ENCODE measurements at places on chromosomes 4 and X.
A peak's percentile ranks its signal among the peaks of the same experiment; 100 is the strongest.

DNA sequence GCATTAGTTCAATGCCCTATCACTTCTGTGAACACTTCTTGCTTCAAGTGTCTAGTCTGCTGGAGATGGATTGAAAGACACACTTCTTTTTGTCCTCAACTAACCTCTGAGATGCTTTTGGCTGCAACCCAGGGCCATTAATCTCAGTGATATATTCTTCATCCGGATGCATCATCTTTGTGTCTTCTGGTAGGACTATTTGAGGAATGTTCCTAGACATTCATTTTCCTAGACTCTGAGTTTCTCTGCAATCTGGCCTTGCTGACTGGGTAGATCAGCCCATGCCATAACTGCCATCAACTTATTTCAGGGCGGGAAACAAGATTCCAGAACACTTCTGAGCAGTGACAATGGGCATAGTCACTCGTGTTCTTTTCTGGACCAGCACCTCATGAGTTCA lies 329.4 kb downstream of the PDGFC start:
- DNase-seq: no peak

GRCh38 chr4:178599521-178599920 lies 1157.3 kb upstream of the AGA start:
- peak; percentile 30 for DNase-seq

DNA sequence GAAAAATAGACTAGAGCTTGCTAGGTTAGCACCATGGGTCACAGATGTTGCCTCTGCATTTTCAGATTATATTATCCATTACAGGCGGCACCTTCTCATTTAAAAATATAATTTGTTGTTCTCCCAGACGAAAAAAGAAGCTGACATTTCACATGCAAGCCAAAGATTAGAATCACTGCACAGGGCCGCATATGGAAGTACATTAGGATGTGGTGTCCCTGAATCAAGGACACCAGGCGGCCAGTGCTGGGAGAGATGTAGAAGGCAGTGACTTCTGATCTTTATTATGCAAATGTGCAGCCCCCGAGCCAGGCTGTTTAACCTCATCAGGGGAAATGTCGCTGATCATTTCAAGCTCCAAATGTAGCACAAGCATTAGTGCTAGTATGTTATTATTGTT lies 22.8 kb downstream of the REELD1 start:
- DNase-seq: no peak

- no peak for DNase-seq
Observed at GRCh38 chr4:189147005-189147929, 793.4 kb upstream of the FRG1 start.

- no peak for DNase-seq
Observed at GRCh38 chr4:138915756-138916155, 99.8 kb upstream of the NOCT start.

GRCh38 chrX:108177351-108178142 lies 86.0 kb downstream of the ATG4A start:
- DNase-seq: no peak

DNA sequence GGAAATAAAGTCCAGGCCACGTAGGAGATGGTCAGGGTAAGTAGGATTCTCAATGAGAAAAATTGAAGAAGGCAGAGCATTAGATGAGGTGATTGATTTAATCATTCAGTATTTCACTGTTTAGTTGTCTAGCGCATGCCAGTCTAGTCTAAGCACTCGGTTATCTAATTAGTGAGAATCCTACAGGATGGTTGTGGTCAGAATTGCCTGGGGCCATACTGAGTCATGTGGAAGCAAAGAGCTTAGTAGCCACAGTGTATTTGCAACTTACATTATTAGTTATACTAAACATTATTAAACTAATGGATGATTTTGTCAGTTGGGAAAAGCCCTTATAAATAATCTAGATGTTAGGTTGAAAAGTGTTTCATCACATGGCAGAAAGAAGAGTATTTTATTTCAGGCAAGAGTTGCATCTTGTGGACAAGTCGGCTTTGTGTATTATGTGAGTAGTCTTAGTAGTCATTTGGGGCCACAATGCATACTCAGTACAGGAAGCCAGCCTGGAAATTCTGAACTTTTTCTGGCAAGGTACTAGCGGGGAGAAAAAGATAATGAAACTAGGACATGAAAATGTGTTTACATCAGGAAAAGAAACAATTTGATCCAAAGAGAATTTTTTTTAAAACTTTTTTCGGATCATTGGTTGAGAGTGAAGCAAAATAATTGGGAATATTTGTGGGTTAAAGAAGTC lies 31.9 kb downstream of the CPEB2 start:
- peak; percentile 92 for DNase-seq

GRCh38 chr4:185127021-185127925 lies 15.8 kb upstream of the SLC25A4 start:
- no peak for DNase-seq

DNA sequence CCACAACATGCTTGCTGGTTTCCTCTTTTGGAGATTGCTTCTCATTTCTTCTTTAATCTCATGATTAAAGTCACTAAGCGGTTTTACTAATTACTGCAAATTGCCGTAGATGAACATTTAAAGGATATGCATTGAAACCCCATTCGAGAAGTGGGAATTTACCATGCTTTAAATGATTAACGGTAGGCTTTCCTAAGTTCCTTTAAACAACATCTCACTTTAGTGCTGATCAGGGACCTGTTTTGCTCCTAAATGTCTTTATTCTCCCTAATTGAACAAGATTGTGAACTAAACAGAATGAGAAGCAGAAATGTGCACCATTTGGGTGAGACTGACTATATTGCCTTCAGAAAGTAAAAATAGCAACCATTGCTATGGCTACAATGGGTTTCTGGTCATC lies 430.3 kb downstream of the GALNTL6 start:
- DNase-seq: no peak

- DNase-seq: peak; percentile 50
Observed at GRCh38 chr4:41796545-41797210, 48.2 kb upstream of the PHOX2B start.

GRCh38 chrX:139211568-139212182 lies 318.9 kb upstream of the F9 start:
- DNase-seq: no peak

DNA sequence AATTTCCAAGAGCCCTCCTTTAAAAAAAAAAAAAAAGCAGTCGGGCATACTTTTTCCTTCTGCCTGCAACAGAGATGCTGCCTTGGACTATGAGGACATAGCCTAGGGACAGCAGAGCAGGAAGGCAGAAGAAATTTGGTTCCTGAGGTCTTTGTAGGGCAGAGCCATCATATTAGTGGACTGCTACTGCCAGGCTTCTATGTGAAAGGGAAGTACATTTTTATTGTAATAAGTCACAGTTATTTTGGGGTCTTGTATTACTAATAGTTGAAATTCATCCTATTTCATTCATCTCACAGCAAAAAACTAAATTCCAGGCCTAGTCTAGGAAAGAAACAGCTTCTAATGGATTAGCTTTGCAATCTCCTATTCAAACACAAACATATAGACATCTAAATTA lies 211.2 kb downstream of the NSUN7 start:
- DNase-seq: no peak

GRCh38 chr4:133186845-133187244 lies 37.8 kb downstream of the PCDH10 start:
- no peak for DNase-seq

DNA sequence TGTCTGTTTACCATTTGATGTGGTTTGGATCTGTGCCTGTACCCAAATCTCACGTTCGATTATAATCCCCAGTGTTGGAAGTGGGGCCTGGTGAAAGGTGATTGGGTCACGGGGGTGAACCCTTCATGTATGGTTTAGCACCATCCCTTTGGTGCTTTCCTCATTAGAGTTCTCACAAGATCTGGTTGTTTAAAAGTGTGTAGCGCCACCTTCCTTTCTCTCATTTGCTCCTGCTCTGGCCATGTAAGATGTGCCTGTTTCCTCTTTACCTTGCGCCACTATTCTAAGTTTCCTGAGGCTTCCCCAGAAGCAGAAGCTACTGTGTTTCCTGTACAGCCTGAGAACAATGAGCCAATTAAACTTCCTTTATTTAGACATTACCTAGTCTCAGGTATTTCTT lies 610.7 kb upstream of the ADGRL3 start:
- DNase-seq: no peak

DNA sequence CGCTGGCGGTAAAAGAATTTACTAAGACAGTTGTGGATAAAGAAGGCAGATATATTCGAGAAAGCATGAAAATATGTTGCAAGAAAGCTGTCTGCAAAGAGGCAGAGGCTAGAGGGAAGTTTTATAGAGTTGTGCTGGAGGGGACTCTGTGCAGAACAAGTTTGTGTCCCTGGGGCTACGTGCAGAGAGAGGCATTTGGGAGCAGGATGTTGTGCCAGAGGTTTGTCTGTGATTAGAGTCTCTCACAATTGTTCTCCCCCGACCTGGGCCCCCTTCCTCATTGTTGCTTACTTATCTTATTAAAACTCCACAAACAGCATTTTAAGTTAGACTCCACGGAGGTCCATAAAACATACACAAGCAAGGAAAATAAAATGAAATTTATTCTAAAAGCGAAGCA lies 831.3 kb downstream of the NLGN4X start:
- no peak for DNase-seq

DNA sequence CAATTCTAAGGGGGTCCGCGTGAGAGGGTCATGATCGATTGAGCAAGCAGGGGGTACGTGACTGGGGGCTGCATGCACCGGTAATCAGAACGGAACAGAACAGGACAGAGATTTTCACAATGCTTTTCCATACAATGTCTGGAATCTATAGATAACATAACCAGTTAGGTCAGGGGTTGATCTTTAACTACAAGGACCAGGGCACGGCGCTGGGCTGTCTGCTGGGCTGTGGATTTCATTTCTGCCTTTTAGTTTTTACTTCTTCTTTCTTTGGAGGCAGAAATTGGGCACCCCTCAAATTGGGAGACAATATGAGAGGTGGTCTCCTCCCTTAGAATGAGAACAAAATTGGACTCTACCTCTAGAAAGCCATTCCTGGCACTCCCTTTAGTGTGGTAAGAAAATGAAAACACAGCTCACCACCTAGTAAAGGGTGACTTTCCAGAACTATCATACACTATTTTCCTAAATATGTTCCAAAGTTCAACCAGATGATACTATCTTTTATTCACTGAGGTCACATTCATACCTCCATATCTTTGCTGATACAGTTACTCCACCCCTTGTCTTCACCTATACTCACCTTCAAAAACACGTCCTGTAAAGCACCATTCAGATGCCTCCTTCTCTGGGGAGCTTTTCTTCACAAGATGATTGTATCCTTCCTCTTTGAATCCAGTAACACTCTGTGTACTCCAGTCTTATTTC lies 1058.3 kb upstream of the SLIT2 start:
- DNase-seq: no peak

- DNase-seq: no peak
Observed at GRCh38 chr4:58502839-58503238, 1392.7 kb upstream of the IGFBP7 start.

- no peak for DNase-seq
Observed at GRCh38 chrX:47156611-47157520, 11.8 kb downstream of the RBM10 start.

- no peak for DNase-seq
Observed at GRCh38 chr4:55989766-55990165, 41.0 kb downstream of the CEP135 start.

DNA sequence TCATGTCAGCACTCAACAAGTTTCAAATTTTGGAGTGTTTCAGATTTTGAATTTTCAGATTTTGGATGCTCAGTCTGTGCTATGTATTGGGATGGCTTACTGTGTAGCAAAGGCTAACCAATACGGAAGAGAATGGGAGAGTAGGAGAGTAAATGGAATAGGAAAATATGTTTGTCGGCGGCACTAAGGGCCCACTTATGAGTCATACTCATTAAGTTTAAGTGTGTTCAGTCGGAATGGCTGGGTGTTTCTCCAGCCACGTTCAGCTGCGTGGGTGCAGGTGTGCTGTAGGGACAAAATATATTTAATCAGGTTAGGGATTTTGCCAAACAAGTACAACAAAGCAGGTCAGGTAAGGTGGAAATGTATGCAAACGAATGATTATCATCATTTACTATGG lies 13.6 kb downstream of the FTHL17 start:
- DNase-seq: no peak

DNA sequence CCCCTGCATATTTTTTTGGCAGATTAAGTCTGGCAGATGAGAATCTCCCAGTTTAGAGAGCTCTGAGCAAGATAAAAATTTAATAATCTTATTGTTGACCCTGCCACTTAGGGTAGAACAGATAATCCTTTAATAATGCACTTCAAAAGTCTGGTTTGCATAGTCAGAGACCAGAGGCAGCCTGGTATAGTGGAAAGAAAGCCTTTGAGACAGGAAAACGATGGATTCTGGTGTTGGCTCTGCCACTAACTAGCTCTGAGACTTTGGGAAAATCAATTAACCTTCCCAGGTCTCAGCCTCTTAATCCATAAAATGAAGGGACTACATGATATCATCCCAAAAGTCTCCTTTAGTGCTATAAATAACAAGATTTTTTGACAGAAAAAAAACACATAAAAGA lies 824.5 kb downstream of the STIM2 start:
- DNase-seq: no peak

DNA sequence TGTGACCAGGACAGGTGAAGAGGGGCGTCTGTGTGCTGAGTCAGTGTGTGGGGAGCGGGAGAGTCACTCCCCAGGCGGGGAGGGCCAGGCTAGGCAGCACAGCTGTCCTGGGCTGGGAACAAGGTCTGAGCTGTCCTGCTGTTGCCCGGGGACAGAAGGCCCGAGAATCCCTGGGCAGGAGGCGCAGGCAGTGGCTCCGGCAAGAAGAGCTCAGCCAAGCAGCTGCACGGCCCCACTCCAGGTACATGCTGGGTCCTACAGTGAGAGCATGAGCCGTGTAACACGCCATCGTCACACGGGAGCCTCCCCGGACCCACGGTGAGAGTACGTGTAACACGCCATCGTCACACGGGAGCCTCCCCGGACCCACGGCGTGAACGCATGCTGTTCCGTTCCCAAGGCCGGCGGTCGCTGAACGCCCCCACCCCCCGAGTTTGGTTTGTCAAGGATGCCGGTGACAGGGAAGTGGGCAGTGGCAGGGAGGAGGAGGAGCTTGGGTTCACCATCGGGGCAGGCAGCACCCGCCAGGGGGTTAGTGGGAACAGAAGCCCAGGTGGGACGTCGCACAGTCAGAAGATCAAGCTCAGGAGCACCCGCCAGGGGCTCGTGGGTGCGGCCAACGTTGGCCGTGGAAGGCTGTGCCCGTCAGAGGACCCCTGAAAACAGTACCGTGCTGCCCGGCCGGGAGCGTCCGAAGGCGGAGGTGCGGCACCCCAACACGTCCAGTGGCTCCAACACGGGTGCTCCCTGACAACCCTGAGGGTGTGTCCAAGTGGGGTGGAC lies 15.6 kb downstream of the PPP2R3B start:
- no peak for DNase-seq

GRCh38 chrX:148192547-148192946 lies 211.4 kb downstream of the FMR1NB start:
- no peak for DNase-seq

- no peak for DNase-seq
Observed at GRCh38 chr4:137524725-137525369, 7.4 kb downstream of the PCDH18 start.

- no peak for DNase-seq
Observed at GRCh38 chr4:186501554-186501953, 53.8 kb downstream of the MTNR1A start.

All from SK-MEL-5 (cell line).